ENCODE measurements at places on chromosomes 11 and 22.

DNA sequence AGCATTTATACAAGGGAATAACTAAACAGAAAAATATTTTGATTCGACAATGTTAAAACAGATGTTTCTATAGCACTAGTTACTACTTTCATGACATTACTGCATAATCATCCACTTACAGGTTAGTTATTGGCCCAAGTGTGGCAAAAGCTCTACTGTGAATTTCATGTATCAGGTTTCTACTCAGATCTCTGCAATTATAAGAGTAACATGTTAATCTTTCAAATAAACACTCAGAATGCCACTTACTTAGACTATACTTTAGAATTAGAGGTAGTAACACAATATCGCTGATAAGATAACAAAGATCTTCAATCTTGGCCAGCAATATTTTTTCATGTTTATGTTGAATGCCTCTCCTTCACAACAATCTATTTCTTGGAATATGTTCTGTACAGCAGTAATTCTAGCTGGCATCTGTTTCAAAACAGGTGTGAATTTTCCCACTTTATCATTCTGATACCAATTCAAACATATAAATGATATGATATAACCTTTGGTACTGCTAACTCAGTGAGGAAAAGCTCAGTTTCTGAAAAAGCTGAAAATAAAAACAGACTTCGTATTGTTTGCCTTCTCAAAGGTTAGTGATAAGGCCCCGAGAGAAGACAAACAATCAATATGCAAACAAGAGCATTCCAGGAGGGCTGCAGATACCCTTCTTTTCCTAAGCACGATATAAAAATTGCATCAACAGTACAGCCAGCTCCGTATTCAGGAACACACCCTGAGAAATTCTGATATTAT lies 11.0 kb upstream of the CCDC34 start:
- DNase-seq = no peak

- DNase-seq = no peak
Observed at GRCh38 chr22:24541681-24542515, 13.0 kb downstream of the GUCD1 start.

DNA sequence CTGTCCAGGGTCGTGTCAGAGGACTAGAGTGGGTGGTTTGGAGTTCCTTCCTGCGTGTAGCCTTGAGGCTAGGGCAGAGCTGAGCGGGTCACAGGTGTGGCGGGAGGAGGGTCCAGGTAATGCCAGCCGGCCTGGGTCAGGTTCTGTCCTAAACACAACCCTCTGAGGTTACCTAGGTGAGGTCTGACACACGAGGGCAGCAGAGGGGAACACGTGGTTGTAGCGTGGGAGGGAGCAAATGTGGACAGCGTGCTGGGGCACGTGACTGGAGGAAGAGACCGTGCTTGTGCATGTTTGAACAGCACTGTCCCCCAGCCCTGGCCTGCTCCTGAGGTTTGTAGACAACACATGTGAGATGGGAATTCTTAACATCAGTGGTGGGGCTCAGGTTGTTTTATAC lies 13.1 kb downstream of the MOV10L1 start:
- no peak for DNase-seq

DNA sequence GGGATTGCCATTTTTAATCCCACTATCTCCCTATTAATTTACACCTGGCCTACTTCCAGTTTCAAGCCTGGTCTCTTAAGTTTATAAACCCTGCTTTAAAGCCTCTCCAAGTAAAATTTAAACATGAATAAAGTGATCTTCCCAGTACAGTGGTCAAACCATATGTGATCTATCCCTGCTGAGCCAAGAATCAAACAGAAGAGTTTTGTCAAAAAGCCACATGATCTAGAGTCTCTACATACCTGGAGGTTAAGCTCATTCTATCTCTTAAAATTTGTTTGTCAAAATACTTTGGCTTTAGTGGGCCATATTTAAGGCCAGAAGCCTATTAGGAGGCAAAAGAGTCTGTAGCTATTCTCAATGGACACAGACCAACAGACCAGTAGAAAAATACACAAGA lies 42.9 kb upstream of the DDI1 start:
- DNase-seq = no peak

DNA sequence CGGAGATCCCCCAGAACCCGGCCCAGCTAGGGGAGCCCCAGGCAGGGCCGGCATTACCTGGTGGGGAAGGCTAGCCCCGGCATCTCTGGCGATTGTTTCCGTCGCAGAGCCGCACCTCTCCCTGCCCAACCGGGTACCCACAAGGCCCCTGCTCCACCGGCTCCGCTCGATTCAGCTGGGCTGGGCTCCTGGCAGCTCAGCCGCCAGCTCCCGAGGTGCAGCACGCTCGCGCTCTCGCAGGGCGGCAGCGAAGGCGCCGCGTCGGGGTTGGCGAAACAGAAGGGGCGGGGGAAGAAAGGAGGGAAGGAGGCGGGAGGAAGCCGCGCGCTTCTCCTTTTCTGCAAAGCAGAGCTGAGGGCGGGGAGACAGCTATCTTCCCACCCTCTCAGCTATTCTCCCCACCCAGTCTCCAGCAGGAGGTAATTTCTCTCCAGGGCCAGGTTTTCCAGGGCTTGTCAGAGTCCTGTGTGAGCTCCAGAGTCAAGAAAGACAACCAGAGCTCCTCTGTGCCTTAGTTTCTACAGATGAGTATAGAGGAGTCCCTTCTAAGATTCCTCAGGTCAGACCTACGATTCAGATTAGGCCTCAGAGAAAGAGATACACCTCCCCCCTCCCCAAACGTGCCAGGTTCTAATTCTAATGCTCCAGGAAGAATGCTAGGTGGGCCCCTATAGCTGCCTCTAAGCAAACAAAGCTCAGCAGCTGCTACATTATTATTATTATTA lies 62.0 kb downstream of the PAK1 start:
- peak; percentile 89 for DNase-seq

Data from mesenchymal stem cell (in vitro differentiated cells and primary cell).